ENCODE measurements at places on chromosomes 16 and 17.

GRCh38 chr16:28513484-28514181 is 7.0 kb upstream of the IL27 start:
- no peak for DNase-seq
- H3K27me3 ChIP-seq = no peaks in the 10 kb centered on the region
- H3K4me3 ChIP-seq = no peak overlapping the region
- H3K36me3 ChIP-seq = no peaks in the 10 kb centered on the region

DNA sequence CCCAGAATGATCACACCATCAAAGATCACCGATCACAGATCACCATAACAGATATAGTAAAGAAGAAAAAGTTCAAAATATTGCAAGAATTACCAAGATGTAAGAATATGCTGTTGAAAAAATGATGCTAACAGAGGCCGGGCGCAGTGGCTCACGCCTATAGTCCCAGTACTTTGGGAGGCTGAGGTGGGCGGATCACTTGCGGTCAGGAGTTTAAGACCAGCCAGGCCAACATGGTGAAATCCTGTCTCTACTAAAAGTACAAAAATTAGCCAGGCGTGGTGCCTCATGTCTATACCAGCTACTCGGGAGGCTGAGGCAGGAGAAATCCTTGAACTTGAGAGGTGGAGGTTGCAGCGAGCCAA is 53.2 kb downstream of the CPPED1 start:
- no peaks in the 10 kb centered on the region for H3K27me3 ChIP-seq
- no peaks in the 10 kb centered on the region for H3K36me3 ChIP-seq
- H3K27ac ChIP-seq = no peak overlapping the region
- no peaks in the 10 kb centered on the region for H3K4me1 ChIP-seq
- DNase-seq = no peak

GRCh38 chr17:61458000-61458399 is 5.8 kb downstream of the TBX4 start:
- peak overlapping the region; percentile 81 for H3K27ac ChIP-seq
- no peaks in the 10 kb centered on the region for H3K36me3 ChIP-seq
- peaks cover 5% of the 10 kb centered on the region for H3K4me1 ChIP-seq
- no peak for DNase-seq
- peaks cover 10% of the 10 kb centered on the region for H3K27me3 ChIP-seq

DNA sequence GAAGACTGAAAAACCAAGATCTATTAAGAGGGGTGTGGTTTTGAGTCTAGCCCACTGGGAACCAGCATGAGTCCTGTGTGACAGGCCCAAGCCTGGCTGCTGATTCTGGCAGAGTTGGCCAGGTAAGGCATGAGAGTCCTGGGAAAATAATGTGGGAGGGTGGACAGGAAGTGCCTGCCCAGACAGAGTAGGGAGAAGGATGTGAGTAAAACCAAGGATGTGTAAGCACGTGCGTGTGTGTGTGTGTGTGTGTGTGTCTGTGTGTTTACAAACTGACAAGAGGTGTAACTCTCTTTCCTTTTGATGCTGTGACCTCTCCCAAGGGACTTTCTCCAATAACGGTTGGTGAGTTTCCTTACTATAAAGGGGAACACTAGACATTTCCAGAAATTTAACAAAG is 15.6 kb upstream of the TEX2 start:
- H3K27me3 ChIP-seq = no peaks in the 10 kb centered on the region

GRCh38 chr16:73196670-73197069 is 148.7 kb upstream of the ZFHX3 start:
- no peaks in the 10 kb centered on the region for H3K36me3 ChIP-seq
- peak; percentile 64 for DNase-seq
- H3K4me3 ChIP-seq = no peak overlapping the region
- no peaks in the 10 kb centered on the region for H3K4me1 ChIP-seq
- H3K27ac ChIP-seq = no peak overlapping the region

- DNase-seq = peak; percentile 26
- peaks cover 4% of the 10 kb centered on the region for H3K4me1 ChIP-seq
- H3K4me3 ChIP-seq = no peak overlapping the region
- no peak overlapping the region for H3K27ac ChIP-seq
- no peaks in the 10 kb centered on the region for H3K36me3 ChIP-seq
- H3K27me3 ChIP-seq = no peaks in the 10 kb centered on the region
Measured at GRCh38 chr16:81277541-81278080, 37.2 kb upstream of the GAN start.

DNA sequence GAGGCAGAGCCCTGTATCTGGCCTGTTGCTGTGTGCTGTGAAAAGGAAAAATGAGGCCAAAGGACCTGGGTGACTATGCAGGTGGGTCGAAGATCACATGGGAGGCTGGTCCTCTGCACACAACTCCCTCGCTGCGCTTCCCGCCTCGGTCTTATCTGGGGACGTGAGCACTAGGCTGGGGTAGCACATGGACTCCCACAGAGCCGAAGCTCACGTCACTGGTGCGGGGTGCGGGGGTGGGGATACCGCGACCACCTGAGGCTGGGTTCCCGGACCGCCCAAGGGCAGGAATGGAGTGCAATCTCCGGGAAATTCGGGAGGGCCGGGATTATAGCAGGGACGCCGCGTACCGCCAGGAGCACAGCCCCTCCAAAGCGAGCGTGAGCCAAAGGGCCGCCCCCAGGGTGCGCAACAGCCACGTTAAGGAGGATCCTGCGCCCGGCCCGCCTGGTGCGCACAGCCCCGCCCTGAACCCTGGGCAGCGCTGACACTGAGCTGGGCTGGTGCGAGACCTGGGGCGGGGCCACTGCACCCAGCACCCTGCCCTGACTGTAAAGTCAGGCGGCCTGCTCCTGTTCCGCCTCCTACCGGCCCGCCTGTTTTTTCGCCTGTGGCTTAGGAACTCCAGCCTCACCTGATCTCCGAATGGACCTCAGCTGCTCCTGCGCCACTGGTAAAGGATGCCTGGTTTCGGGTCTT is 4.8 kb downstream of the MT1A start:
- H3K4me1 ChIP-seq = peaks cover 7% of the 10 kb centered on the region
- peak; percentile 27 for DNase-seq
- H3K36me3 ChIP-seq = no peaks in the 10 kb centered on the region
- no peak overlapping the region for H3K4me3 ChIP-seq

- no peak overlapping the region for H3K27ac ChIP-seq
- no peak for DNase-seq
- H3K4me1 ChIP-seq = no peaks in the 10 kb centered on the region
- H3K36me3 ChIP-seq = no peaks in the 10 kb centered on the region
Measured at GRCh38 chr17:79188048-79188447, 113.4 kb downstream of the ENGASE start.

DNA sequence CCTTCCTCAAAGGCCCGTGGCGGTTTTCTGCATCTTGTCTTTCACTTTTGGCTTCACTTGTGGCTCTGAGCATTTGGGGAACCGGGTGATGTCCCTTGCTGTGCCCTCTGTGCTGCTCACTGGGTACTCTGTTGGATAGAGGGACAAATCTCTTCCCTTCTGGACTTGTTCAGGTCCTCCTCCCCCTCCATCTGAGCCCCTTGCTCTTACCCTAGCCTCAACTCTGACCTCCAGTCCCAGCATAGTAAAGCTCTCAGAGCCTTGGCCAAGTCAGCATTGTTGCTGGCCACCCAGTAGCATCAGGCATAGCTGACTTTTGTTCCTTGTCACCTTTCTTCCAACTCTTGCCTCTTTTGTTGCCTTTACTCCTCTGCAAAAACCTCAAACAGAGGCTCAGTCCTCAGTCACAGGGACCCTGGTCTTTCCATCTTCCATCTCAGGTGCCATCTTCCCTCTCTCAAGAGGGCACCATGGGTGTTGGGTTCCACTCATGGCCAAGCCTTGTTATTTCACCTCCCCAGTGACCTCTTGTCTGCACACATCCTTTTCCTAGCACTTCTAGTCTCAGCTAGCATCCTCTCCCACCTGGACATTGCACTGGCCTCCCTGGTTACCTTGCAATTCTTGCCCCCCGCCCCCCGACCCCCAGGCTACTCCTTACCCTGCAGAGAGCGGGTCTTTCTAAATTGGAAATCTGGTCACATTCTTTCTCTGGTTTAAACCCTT is 393 bp upstream of the PSMB10 start:
- no peaks in the 10 kb centered on the region for H3K27me3 ChIP-seq
- peaks cover 5% of the 10 kb centered on the region for H3K4me1 ChIP-seq
- peak overlapping the region; percentile 94 for H3K27ac ChIP-seq
- peaks cover 7% of the 10 kb centered on the region for H3K36me3 ChIP-seq
- no peak for DNase-seq

- no peaks in the 10 kb centered on the region for H3K27me3 ChIP-seq
- DNase-seq = peak; percentile 31
- peaks cover 4% of the 10 kb centered on the region for H3K4me1 ChIP-seq
- H3K4me3 ChIP-seq = no peak overlapping the region
- H3K27ac ChIP-seq = no peak overlapping the region
Measured at GRCh38 chr16:57700781-57701551, 6.4 kb downstream of the DRC7 start.

DNA sequence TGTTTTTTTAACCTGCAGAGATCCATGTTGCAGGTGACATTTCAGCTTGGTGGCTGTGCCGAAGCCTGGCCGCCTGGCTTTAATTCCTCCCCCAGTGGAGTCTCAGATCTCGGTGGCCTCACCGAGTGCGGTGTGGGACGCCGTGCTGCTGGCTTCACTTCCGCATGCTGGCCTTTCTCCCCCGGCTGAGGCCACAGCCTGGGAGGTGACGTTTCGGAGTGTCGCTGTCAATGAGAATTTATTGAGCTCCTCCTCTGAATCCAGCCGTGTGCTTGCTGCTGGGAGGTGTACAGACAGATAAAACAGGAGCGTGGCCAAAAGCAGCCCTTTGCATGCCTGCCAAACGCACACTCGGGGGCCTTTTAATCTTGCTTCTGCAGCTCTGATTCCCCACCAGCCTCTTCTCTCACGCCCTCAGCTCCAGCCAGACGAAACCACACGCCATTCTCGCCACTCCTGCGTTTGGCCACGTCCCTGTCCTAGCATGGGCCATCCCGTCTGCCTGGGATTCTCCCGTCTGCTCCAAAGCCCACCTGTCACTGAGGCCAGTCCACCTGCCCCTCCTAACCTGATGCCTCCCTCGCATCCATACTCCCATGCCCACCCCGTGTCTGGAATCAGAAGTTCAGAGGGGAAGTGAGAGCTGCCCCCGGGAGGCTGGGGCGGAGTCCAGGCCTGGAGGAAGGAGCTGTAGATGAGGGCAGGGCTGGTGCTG is 3.6 kb downstream of the GSE1 start:
- peaks cover 4% of the 10 kb centered on the region for H3K4me1 ChIP-seq
- H3K36me3 ChIP-seq = no peaks in the 10 kb centered on the region
- no peak overlapping the region for H3K4me3 ChIP-seq
- no peak for DNase-seq
- H3K27ac ChIP-seq = peak overlapping the region; percentile 90

GRCh38 chr17:47223007-47223406 is 13.9 kb downstream of the MYL4 start:
- no peaks in the 10 kb centered on the region for H3K27me3 ChIP-seq
- H3K4me1 ChIP-seq = peaks cover 13% of the 10 kb centered on the region
- no peaks in the 10 kb centered on the region for H3K36me3 ChIP-seq
- H3K27ac ChIP-seq = peak overlapping the region; percentile 38
- no peak overlapping the region for H3K4me3 ChIP-seq

GRCh38 chr16:78836802-78837491 is 737.5 kb downstream of the WWOX start:
- H3K27me3 ChIP-seq = no peaks in the 10 kb centered on the region
- no peak overlapping the region for H3K27ac ChIP-seq
- no peak overlapping the region for H3K4me3 ChIP-seq
- no peak for DNase-seq
- H3K4me1 ChIP-seq = no peaks in the 10 kb centered on the region

- no peaks in the 10 kb centered on the region for H3K36me3 ChIP-seq
- no peak overlapping the region for H3K4me3 ChIP-seq
- H3K4me1 ChIP-seq = no peaks in the 10 kb centered on the region
- no peaks in the 10 kb centered on the region for H3K27me3 ChIP-seq
- DNase-seq = no peak
Measured at GRCh38 chr16:35208001-35208935, 1748.9 kb downstream of the TP53TG3F start.

DNA sequence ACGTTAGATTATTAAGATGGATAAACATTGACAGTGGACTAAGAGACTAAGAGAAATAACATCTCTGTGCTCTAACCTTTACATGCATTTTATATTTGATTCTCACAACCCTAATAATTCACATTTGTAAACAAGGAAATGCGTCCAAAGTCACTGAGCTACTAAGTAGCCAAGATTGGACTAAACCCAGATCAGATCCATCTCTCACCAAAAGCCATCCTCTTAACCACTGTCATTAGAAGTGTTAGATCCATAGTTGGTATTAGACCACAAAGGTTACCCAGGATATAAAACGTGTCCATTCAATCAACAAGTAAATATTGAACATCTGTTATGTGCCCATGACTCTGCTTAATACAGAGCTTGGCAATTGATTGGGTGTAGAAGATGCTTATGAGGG is 5.2 kb downstream of the HSD17B2 start:
- H3K4me1 ChIP-seq = no peaks in the 10 kb centered on the region
- no peak for DNase-seq
- H3K4me3 ChIP-seq = no peak overlapping the region
- H3K36me3 ChIP-seq = no peaks in the 10 kb centered on the region
- no peaks in the 10 kb centered on the region for H3K27me3 ChIP-seq

DNA sequence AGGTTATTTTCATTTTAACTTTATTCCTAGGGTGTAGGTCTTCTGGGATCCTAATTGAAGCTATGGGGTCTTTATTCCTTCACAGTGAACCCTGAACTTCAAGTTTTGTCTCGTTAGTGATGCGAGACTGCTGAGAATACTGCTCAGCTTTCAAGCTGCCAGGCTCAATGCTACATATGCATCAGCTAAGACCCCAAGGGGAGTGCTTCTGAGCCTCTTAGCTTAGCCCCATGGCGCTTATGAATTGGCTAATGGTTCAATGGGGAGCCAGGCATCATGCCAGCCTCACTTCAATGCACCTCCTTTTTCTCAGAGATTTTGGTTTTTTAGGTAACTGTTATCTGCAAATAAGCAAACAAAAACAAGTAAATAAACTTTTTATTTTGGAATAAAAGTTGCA is 94.1 kb upstream of the SIAH1 start:
- DNase-seq = no peak
- no peak overlapping the region for H3K4me3 ChIP-seq
- no peaks in the 10 kb centered on the region for H3K36me3 ChIP-seq
- no peak overlapping the region for H3K27ac ChIP-seq

GRCh38 chr17:76527430-76528111 is 9.9 kb downstream of the CYGB start:
- H3K4me1 ChIP-seq = peaks cover 66% of the 10 kb centered on the region
- DNase-seq = peak; percentile 62
- H3K27me3 ChIP-seq = no peaks in the 10 kb centered on the region
- H3K36me3 ChIP-seq = no peaks in the 10 kb centered on the region
- H3K4me3 ChIP-seq = no peak overlapping the region

Measured in lung (tissue), 17 donors.